ENCODE measurements at places on chromosomes 3 and 15.

DNA sequence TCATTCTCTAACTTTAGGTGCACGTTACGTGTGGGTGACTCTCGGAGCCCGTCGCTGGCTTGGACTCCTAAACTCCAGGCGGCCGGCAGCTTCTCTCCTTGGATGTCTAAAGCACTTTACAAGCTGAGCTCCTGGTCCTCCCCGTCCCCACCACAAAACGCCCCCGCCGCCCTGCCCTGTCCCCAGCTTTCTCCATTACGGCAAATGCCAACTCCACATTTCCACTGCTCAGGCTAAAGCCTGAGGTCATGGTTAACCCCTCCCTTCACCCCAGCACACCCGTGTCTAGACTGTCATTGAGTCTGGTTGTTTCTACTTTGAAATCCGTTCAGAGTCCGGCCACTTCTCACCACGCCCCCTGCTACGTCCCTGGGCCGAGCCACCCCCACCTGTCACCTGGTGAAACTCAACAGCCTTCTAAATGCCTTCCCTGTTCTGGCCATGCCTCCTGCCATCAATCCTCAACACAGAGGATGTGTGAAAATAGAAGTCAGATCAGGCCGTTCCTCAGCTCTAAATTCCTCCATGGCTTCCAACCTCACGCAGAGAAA lies 8.1 kb upstream of the PCSK6 start:
- DNase-seq, result no peak

DNA sequence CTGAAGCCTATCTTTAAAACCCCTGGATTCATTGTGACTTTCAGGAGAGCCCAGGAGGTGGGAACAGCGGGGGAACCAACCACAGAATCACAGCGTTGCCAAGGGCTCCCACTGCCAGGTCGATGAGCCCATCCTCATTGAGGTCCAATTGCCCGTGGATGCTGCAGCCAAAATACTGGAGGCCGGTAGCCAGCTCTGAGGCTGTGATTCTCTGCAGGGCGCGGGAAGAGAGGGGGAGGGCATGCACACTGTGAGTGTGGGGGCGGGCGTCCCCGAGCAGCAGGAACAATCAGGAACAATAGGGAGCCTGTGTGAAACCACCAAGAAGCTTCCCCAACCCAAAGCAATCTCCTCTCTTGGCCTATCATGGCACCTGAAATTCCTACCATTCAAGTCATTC lies 53.4 kb downstream of the FEM1B start:
- DNase-seq, result no peak

DNA sequence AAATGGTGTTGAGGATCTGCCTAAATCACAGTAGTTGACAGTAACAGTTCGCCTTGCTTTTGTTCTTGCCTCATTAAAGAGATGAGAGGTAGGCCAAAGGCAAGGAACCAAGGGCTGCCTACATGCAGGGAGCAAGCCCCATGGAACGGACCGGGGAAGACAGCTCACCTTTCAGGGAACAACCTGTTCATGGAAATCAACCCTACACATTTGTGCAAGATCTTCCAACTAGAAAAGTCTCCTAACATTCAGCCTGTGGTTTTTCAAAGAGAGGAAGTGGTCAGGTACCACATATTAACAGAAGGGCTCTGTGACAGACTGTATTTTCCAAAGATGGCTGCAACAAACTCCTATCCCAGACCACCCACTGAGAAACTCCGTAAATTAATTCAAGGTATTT lies 1031.8 kb upstream of the NR2F2 start:
- DNase-seq, result no peak

DNA sequence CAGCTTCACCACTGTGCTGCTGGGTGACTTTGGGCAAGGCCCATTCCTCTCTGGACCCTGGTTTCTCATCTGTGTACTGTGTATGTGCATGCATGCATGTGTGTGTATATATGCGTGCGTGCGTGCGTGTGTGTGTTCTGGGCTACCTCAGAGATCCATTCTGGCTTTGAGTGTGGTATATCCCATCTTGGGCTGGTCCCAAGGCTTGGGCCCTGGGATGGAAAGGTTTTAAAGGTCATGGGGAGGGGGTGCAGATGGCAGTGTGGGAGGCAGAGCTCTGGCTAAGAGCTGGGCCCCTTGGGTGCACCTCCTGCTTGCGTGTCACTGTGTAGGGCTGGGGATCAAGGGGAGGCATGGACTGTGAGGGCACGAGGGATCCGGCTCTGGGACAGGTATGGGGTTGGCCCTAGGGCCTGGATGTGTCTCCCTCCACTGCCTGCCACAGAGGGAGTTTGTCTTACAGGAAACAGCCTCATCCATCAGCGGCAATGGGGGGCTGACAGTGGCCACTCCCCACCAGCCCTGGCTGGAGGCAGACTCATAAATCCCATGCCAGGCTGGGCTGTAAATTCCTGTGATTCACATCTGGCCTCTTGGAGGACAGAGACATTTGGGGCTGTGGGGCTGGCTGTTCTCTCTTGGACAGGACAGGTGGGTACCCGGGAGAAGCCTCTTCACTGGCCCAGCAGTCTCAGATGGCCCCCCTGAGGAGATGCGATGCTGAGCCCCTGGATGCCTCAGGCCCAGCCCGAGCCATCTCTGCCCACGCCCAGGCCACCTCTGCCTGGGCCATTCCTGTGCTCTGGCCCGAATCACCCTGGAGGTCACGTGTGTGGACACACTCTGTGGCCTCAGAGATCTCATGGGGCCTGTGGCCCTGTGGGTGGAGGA lies 21.4 kb upstream of the CSPG4 start:
- no peak for DNase-seq

DNA sequence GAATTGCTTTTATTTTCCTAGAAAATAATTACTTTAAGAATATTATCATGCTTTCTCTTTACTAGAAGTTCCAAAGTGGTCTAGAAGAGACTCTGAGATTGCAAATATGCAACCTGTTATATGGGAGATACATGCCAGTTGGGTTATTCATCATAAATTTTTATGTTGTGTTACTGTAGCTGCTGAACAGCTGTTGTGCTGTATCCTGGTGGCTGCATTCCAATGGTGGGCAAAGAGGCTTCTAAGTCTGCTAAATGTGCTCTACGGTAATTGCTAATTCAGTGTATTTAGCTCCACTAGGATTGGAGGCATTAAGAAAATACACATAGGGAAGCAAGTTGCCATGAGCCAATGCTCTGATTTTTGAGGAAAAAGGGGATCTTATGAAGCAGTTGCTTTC lies 409.0 kb downstream of the TUSC7 start:
- no peak for DNase-seq

- DNase-seq, result no peak
Observed at GRCh38 chr3:151625586-151625985, 108.1 kb upstream of the AADACL2 start.

DNA sequence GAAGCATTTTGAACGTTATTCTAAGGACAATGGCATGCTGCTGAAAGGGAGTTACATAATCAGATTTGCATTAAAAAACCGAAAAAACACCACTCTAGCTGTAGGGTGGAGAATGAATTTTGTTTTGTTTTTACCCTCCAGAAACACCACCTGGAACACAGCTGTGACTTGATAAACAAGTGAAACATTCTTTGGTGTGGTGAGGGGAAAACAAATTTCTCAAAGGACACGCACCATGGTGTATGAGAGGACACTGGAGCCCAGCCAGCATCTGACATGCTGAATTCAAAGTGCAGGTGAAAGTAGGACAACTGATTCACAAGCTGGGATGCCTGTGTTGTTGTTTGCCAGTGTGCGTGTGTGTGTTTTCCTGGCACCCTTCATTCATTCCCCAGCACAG lies 554.5 kb upstream of the TBL1XR1 start:
- DNase-seq, result no peak

DNA sequence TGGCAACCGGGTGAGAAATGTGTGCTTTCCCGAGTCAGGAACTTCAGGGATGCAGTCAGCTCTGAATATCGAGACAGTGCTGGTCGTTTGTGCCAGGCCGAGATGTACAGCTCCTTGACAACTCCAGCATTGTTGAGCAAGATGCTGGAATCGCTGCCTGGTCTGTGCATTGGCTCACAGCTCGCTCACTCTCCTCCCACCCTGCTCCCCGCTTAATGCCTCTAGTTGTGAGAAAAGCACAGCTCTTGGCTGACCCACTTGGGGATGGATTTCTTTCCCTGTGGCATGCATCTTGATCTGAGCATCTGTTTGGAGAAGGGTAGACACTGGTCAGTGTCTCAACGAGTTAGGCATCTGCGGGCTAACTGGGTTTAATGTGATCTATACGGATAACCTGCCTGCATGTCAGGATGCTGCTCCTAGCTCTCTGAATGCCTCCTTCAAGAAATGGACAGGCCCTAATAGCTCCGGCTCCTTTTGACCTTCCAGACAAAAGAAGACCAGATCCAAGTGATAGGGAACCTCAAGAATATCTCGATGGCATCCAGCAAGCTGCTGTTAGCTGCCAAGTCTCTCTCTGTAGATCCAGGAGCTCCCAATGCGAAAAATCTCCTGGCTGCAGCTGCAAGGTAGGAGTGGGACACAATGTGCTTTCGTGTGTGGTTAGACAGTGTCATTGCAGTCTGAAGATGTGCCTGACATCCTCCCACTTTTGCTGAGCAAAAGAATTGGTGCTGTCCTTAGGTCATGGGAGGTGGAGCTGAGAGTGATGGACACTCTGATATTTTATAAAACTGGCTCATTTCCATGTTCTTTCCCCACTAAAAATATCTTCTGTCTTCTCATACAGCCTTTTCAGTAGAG lies 302.2 kb upstream of the TPM1 start:
- no peak for DNase-seq

- DNase-seq, result no peak
Observed at GRCh38 chr3:41583014-41583413, 378.9 kb downstream of the ULK4 start.

DNA sequence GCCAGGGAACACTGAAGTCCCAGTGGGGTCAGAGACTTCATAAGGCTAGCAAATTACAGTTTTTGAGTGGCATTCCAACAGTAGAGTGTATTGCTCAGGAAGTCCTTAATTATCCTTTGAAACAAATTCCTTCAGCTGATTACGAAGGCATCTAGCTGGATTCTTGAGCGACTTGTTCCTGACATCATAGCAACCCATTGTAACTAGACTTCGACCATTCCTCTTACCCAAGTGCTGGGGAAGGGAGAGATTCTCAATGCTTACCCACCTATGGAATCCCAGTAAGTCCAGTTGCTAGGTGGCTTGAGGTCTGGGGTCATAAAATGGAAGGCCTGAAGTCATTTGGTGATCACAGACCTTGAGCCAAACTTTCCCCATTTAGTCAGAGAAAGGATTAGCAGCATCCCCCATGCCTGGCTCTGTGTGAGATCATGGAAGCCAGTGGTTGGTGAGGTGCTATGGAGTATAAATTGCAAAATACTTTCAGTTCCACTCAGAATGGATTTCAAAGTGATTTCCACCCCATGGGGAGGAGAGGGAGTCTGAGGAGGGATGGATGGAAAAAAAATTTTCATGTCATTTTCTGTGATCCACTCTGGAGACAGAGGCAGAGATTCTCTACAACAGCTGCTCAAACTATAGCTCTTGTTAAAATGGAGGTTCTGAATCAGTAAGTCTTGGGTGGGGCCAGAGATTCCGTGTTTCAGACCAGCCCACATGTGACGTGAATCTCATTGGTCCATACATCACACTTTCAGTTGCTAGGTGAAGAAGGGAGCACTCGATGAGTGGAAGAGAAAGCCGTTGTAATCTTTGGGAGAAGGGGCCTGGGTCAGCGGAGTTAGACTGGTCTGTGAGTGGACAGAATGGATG lies 45.7 kb downstream of the CD86 start:
- no peak for DNase-seq

GRCh38 chr3:175077216-175077615 lies 218.1 kb downstream of the NAALADL2 start:
- no peak for DNase-seq

GRCh38 chr3:192869131-192870031 lies 48.3 kb downstream of the MB21D2 start:
- no peak for DNase-seq

GRCh38 chr3:177294221-177294620 lies 96.9 kb upstream of the TBL1XR1 start:
- no peak for DNase-seq

DNA sequence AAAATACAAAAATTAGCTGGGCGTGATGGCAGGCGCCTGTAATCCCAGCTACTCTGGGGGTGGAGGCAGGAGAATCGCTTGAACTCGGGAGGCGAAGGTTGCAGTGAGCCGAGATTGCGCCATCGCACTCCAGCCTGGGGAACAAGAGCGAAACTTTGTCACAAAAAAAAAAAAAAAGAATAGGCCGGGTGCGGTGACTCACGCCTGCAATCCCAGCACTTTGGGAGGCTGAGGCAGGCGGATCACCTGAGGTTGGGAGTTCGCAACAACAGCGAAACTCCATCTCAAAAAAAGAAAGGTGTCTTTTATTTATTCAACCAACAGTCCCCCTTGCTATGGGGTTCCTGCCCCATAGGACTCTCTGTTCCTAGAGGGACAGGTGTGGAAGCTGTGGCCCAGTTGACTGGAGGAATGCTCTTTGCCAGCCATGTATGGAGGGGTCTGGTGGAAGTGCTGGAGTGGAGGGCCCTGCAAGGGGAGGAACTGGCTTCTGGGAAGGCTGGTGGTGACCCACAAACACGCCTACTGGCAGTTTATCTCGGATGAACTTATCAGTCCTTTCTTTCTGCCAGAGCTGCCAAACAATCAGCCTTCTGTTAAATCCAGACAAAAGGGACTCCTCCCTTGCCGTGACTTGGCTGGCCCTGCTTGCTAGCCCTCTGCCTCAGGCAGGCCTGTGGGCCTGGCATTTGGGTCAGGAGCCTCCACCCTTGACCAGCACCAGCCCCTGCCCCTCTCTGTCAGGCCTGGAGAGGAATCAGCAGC lies 4.6 kb upstream of the DAG1 start:
- DNase-seq, result no peak

GRCh38 chr3:175384569-175384968 lies 525.4 kb downstream of the NAALADL2 start:
- DNase-seq, result no peak

DNA sequence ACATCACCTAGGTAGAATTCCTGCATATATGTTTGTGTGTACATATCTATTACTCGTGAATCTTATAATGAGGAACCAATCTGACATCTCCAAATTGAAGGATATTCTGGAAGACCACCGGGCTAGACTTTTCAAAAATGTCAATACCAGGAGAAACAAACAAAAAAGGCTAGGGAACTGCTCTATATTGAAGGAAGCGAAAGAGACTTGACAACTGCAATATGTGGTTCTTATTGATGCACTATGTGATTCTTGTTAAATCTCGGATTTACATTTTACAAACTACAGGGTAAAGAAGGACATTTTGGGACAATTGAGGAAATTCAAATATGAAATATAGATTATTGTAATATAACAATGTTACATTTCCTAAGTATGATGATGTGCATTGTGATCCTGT lies 137.5 kb upstream of the CCDC54 start:
- no peak for DNase-seq

- DNase-seq, result no peak
Observed at GRCh38 chr3:9183811-9184460, 65.5 kb downstream of the SRGAP3 start.
